Ascending aorta (tissue), 2 donors: ENCODE measurements at places on chromosomes 13 and 19. TPM values are rescaled to one million over a fixed set of nuclear protein-coding genes. Genes with fewer than 3 reads are reported as not detected.

GRCh38 chr13:111540486-111540885 is 220.0 kb downstream of the TEX29 start:
- no peaks in the 10 kb centered on the region for H3K36me3 ChIP-seq
- no peaks in the 10 kb centered on the region for H3K4me1 ChIP-seq
- no peak overlapping the region for H3K4me3 ChIP-seq
- DNase-seq, result no peak
- no peaks in the 10 kb centered on the region for H3K27me3 ChIP-seq

GRCh38 chr19:54561840-54562239 is 11.8 kb upstream of the LILRA2 start:
- H3K4me1 ChIP-seq, result no peaks in the 10 kb centered on the region
- H3K4me3 ChIP-seq, result no peak overlapping the region
- DNase-seq, result no peak

DNA sequence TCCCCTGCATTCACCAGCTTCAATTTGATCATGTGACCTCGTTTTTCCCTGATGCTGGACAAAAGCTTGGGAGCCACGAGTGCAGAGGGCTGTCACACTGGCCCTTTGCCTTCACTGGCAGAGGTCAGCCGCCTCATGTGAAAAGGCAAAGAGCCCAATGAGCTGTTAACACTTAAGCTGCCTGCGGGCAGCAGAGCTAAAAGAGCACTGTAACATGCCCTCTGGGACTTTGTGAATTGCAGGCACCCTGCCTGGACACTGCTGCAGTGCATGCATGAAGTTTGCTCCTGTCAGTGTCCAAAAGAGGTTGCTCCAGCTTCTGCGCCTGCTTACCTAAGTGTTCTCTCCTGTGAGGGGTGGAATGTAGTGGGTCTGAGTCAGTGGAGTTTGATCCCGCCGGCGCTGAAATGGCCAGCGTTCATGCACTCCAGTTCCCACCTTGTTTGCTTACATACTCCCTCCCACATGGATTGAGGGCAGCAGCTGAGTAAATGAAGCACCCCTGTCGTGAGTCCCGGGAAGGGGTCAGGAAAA is 193.7 kb downstream of the RFC3 start:
- no peaks in the 10 kb centered on the region for H3K36me3 ChIP-seq
- H3K27ac ChIP-seq, result no peak overlapping the region
- no peak for DNase-seq
- no peaks in the 10 kb centered on the region for H3K4me1 ChIP-seq
- no peak overlapping the region for H3K4me3 ChIP-seq

DNA sequence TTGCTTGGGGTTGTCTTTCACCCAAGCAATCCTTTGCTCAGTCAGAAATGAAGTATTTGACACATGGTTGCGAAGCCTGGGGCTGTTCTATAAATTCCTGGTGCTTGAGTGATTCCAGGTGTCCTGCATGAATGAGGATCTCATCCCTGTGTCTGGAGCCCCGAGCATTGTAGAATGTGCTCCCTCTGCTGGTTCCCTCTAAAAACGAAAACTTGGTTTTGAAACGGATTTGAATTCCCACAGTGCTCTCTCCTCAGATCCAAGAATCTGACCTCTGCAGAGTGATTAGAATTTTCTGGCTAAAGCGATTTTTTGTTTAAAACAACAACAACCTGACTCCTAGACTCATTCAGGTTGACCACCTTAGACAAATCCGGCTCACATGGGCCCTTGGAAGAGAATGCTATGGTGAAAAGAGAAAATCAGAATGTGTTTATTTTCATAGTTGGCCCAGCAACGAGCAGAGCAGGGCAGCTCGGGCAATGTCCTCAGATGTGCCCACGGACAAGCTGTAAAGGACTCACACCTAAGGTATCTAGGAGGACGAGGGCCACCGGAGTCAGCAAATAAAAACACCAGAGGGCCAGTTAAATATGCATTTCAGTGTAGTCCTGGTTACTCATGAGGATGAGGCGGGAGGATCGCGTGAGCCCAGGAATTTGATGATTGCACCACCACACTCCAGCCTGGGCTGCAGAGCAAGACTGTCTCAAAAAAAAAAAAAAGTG is 8.7 kb upstream of the ATP12A start:
- no peaks in the 10 kb centered on the region for H3K27me3 ChIP-seq
- H3K4me1 ChIP-seq, result no peaks in the 10 kb centered on the region
- H3K27ac ChIP-seq, result no peak overlapping the region
- H3K4me3 ChIP-seq, result peak overlapping the region; percentile 37
- DNase-seq, result no peak
- H3K36me3 ChIP-seq, result no peaks in the 10 kb centered on the region

Gene ERCC5
- total RNA-seq, result 26.2 TPM

Gene FXYD3
- total RNA-seq, result not detected

Gene CNMD
- total RNA-seq, result not detected

Gene SIGLEC10
- total RNA-seq, result 5.4 TPM
